NCI-H2171 treated with DMSO at 0.1 percent for 48 hours (cell line): ENCODE measurements at places on chromosomes 12 and 14.

- DNase-seq: no peak
Measured at GRCh38 chr12:73465106-73465505, 1072.5 kb upstream of the ATXN7L3B start.

GRCh38 chr12:104435175-104435574, 21.6 kb upstream of the CHST11 start:
- DNase-seq: no peak

DNA sequence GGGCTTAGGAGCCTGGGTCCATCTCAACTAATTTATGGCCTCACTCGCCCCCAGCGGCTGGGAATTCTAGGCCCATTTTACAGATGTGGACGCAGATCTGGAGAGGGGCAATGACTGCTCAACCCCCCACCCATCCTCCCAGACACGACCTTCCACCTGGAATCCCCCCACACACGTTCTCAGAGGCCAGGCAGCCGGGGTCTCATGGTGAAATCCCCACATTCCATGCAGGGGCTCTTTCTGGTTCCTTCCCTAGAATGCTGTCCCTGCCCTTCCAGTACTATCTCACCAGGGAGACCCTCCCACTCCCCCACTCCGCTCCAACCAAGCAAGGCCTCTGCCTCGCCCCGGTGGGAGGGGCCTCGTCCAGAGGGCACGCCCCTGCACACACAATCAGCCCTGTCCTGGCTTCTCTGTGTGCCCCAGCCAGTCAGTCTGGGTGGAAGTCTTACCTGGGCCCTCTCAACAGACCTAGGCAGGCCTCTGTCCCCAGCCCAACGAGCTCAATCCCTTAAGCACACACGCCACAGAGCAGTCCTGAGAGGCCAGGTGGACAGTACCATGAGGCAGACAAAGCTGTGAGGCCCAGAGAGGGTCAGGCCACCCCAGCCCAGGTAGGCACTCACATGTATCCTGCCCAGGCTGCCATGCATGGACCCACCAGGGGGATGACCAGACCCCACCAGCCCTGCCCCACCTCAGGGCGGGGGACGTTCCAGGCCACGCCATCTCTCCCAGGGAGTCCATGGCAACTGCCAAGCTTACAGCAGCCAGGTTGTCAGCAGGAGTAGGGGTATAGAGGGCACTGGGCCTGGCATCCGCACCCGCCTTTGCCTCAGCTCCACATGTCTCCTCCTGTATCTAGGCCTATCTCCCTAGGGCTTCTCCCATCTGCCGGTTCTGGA, 1.3 kb upstream of the ANKRD9 start:
- DNase-seq: peak; percentile 43

- DNase-seq: no peak
Measured at GRCh38 chr12:93125126-93125525, 196.0 kb upstream of the EEA1 start.

DNA sequence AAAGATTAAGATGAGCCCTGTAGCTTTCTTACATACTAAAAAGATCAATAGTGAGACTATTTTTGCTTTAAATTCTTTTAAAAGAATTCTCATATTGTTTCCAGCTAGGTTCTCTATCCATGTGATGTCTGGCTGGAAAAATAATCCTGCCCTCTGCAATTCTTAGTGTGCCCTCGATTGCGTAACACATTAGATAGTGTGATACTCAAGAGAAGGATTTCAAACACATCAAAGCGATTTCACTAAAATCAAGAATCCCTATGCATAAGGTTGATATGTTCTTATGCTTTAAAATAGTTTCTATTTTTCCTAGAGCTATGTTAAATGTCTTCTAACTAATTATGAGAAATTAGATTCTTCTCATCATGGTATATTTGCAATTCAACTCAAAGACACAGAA, 127.3 kb upstream of the PLEKHA5 start:
- DNase-seq: no peak

DNA sequence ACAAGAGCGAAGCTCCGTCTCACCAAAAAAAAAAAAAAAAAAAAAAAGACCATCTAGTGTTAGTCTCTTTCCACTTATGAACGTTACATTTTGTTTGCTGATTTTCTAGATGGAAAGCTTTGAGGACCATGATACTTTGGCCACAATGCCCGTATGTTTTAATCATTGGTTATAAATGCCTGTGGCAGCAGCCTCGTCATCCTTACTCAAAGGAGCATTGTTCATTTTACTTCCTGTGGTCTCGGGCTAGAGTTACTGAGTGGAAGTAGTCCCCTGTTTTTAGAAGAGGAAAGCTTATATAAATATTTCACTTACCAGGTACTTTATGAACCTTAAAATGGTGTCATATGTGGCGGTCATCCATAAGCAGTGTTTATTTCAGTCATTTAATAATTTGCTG, 359.9 kb downstream of the AEBP2 start:
- no peak for DNase-seq

DNA sequence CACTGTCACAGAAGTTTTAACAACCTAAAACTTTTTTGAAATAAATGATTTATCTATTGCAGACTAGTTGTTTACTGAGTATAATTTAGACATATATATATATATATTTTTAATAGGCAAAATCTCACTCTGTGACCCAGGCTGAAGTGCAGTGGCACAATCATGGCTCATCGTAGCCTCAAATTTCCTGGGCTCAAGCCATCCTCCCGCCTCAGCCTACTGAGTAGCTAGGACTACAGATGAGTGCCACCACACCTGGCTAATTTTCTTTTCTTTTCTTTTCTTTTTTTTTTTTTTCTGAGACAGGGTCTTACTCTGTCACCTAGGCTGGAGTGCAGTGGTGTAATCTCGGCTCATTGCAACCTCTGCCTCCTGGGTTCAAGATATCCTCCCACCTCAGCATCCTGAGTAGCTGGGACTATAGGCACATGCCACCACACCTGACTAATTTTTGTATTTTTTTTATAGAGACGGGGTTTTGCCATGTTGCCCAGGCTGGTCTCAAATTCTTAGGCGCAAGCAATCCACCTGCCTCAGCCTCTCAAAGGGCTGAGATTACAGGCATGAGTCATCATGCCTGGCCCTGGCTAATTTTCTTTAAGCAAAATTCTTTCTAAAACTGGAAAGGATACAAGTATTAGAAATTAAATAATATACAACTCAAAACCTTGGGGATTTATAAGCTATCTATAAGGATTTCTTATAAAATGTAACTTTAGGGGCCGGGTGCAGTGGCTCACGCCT, 23.1 kb downstream of the EEA1 start:
- DNase-seq: peak; percentile 17

DNA sequence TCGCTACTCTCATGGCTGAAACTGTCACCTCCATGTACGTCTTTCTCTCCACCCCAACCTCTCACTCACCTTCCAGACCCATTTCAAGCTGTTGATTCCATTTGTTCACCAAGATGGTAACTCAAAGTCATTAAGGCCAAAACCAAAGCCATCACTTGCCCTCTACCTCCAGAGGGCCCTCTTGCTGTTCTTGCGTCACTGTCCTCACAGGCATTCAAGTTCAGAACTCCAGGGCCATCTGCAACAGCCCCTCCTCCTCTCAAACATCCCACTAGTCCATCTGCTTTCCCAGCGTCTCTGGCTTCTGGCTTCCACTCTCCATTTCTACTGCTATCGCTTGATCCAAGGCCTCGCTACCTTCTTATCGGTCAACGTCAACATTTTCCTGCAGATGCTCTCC, 74.5 kb downstream of the VWF start:
- DNase-seq: peak; percentile 61

GRCh38 chr14:64038841-64039542, 186.2 kb downstream of the SYNE2 start:
- DNase-seq: no peak

DNA sequence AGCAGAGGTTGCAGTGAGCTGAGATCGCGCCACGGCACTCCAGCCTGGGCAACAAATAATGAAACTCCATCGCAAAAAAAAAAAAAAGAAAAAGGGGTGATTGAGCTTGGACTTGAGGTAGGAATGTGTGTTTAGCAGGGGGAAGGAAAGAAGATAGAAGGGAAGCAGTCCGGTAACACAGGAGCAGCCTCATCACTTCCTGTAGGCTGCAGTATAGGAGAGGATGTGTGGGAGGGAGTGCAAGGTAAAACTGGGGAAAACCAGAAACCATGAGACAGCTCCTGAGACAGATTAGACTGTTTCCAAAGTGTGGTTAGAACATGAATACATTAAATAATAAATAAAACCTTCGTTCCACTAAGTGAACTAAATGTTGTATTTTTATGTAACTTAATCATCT, 49.2 kb downstream of the FGD4 start:
- DNase-seq: no peak

DNA sequence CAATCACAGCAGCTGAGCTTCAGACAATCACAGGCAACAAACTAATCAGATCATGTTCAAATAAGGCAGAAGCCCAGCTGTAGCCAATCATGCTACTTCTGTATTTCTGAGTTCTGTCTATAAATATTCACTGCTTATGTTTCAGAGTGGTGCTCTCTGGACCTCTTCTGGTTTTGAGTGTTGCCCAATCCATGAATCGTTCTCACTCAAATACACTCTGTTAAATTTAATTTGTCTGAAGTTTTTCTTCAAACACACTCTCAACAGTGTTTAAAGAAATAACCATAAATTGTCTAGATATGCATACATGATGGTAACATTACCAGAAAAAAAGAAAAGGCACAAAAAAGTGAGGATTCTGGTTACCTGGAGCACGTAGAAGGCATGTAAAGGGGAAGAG, 77.9 kb upstream of the BBS10 start:
- no peak for DNase-seq

GRCh38 chr12:71478270-71478669, 38.7 kb downstream of the LGR5 start:
- DNase-seq: no peak
